ENCODE measurements at places on chromosomes 3 and 15. TPM values are rescaled to one million over a fixed set of nuclear protein-coding genes. Genes with fewer than 3 reads are reported as not detected.

The ARPP21 gene
- total RNA-seq, result 459 TPM

DNA sequence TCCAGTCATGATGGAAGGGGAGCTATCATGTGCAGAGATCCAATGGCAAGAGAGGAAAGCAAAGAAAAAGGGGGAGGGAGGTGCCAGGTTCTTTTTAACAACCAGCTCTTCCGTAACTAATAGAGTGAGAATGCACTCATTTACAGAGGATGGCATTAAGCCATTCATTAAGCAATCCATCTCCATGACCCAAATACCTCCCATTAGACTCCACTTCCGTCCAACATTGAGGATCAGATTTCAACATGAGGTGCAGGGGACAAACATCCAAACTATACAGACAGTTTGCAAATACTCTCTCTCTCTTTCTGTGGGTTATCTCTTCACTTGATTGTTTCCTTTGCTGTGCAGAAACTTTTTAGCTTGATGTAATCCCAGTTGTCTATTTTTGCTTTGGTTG is 21.2 kb downstream of the ZDHHC23 start:
- DNase-seq, result no peak

DNA sequence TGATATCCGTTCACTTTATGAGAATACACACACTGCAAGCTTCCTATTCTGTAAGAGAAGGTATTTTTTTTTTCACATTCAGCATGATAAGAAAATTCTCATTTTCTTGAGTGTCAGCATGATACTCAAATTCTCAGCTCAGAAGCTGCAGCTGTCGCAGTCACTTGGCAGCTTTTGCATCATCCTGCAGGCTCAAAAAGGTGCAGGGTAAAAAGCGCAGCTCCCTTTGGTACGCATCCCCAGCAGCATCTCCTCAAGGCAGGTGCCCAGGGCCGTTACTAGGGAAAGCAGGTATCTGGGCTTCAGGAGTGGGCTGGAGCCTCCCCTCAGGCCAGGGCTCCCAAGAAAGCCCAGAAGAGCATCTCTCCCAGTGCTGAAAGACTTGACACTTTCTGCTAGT is 22.3 kb downstream of the LNP1 start:
- DNase-seq, result no peak

The EXOG gene
- total RNA-seq, result 13.5 TPM

DNA sequence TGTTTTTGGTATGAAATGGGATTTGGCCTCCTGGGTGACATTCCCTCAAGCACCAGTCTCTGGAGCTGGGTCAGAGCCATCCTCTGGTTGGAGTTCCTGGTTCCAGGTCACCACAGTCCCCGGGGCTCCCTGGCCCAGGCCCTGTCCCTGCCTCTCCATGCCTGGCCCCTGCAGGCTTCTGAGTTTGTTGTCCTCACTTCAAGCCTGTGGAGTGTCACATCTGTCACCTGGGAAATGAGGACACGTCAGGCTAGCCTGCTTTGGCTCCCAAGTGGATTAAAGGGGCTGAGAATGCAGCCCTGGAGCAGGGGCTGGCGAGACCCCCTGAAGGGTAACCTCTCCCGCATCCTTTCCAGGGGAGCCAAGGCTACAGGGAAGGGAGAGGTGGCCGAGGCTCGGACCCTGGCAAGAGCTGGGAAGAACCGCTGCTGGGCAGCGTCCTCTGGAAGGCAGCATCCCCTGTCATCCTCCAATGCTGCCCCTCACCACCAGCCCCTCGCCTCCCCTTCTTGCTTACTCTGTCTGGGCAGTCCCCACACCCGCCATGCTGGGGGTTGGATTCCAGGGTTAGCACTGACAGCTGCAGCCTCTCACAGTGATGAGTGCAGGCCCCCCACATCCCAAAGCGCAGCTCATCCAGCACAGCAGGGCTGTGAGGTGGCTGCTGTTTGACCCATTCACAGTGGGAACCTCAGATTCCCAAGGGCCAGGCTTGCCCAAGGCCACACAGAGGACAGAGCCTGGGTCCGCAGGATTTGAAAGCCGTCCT is 75.5 kb upstream of the IQSEC1 start:
- no peak for DNase-seq

- no peak for DNase-seq
Observed at GRCh38 chr3:112623717-112624116, 17.2 kb downstream of the CCDC80 start.

DNA sequence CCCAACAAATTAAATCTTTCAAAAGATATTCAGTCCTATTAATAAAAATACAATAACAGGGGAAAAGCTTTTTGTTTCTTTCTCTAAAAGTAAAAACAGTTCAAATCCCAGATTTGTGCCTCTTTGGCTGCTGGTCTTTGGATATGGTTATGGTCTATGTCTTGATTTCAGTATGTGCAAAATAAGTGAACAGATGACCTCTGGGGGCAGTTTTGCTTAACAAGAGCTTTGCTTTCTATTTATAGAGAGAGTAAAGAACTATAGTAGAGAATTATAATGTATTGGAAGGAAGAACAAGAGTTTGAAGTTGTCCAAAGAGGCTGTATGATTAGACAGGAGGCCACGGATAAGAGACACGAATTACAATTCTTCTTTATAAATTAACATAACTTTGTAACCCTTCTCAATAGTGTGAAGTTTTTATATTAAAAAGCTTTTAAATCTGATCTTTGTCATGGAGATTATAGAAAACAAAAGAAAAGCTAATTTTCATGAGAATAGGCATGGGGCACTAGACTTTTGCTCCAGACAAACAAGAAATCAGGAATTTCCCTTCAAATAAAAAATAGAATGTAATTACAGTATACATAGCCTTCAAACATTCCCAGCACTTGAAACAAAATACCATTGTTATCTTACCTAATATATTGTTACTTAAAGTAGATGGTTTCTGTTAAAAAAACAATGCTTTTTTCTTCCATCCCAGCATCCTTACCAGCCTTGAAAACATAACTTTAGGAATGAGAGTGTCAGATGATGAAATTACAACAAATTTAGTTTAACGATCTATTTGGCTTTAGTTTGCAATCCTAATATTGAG is 432.7 kb upstream of the ARHGEF26 start:
- DNase-seq, result no peak

The PPP1R14D gene
- not detected for total RNA-seq

The LMAN1L gene
- not detected for total RNA-seq

DNA sequence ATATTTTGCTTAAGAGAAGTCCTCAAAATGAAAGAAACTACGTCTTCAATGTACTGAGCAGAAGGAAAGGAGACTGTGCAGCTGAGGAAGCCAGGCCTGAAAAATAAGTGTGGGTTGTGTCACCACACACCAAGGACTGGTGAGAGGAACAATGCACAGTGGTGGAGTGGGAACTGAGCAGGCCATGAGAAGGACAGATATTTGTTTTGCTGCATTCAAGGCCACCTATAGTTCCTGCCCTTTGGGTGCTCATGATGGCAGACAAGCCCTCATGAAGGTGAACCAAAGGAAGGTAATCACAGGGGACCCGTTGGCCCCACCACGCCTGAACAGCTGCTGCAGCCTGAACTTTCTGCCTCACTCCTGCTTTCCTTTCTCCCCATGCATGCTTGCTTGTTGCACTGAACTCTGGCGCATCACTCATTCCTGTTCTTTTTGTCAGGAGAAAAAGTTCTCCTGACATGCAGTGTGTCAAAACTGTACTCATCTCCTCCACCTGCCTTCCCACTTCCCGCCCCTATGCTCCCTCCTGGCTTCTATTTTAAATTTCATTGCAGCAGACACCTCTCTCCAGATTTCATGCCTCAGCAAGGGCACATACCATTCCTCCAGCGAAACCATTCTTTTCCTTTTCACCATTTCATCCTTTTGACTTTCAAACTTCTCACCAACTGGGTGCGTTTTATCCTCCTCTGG is 2.2 kb upstream of the RNF7 start:
- DNase-seq, result no peak

The HESX1 gene
- total RNA-seq, result not detected

The PLSCR5 gene
- under 0.01 TPM for total RNA-seq

- no peak for DNase-seq
Observed at GRCh38 chr3:149437710-149438109, 36.8 kb upstream of the TM4SF4 start.

GRCh38 chr3:129838086-129838485 is 55.4 kb downstream of the TMCC1 start:
- no peak for DNase-seq

DNA sequence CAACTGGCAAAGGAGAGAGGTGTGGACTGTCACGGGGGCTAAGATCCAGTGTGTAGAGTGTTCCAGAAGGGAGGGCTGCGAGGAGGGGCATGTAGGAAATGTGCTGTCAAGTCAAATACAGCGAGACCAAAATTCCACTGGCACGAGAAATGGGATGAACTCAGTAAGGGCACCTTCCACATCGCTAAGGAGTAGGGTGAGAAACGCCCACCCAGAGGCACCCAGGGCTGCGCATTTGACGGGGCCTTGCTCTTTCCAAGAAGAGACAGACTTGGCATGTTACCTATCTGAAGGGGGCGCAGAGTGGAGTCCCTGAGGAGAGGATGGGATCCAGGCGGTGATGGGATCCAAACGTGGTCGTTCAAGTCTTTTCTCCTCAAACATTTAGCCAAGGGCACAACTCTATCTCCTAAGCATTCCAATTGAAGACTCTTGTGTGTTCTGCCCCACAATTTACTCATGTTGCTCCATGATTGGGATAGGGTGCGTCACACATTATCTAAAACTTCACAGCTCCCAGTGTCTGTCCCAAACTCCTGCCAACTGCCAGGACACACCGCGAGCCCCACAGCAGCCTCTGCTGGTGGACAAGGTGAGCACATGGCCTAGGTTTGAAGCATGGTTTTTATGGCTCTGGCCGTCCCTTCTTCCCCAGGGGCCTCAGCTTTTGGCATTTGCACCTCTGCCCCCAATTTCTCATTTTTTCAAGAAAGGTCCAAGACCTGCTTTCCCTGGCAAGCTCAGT is 7.6 kb downstream of the SELENOS start:
- no peak for DNase-seq

- no peak for DNase-seq
Observed at GRCh38 chr3:107629566-107629965, 106.8 kb downstream of the BBX start.

The CCR3 gene
- total RNA-seq, result not detected

- no peak for DNase-seq
Observed at GRCh38 chr3:113783463-113783862, 36.6 kb downstream of the ATP6V1A start.

GRCh38 chr15:69234676-69235075 is 64.0 kb upstream of the PAQR5 start:
- DNase-seq, result no peak

GRCh38 chr3:152472672-152472954 is 203.9 kb downstream of the MBNL1 start:
- no peak for DNase-seq

DNA sequence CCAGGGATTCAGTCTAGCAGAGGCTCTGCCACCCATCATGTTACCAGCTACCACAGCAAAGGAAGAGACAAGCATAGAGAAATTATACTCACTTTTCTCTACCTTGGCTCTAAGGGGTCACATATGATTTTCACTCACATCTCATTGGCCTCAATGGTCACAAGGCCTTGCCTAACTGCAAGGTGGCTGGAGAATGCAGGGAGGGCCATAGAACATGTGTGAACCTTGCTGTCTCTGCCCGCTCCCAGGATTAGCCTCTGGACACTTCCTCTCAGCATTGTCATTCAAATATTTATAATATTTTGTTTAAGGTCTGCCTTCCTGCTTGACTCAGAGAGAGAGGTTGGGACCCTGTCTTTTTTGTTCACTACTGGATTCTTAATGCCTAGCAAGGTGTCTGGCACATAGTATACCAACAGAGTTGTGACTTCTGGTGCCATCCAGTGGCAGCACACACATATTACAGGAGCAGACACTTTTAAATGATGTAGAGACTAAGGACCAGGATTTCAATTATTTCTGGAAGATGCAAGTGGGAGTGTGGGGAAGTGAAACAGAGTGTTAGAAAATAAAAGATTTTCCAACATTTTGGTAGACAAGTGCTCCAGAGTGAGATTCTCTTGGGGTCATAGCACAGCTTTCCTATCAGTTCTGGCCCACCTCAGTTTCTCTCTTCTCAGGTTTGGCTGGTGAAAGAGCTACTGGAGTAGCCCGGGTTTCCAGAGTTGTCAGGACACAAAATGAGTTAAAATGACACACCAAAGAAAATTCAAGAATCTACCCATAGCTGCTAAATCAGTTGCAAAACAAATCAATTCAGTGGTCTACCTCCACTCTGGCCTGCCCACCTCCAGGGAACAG is 119.0 kb upstream of the RASGRP1 start:
- DNase-seq, result peak; percentile 38

The LARP6 gene
- total RNA-seq, result 16.3 TPM

The CIDEC gene
- total RNA-seq, result not detected

The SATB1 gene
- 67.7 TPM for total RNA-seq

GRCh38 chr3:148074946-148075345 is 622.8 kb upstream of the AGTR1 start:
- DNase-seq, result no peak

DNA sequence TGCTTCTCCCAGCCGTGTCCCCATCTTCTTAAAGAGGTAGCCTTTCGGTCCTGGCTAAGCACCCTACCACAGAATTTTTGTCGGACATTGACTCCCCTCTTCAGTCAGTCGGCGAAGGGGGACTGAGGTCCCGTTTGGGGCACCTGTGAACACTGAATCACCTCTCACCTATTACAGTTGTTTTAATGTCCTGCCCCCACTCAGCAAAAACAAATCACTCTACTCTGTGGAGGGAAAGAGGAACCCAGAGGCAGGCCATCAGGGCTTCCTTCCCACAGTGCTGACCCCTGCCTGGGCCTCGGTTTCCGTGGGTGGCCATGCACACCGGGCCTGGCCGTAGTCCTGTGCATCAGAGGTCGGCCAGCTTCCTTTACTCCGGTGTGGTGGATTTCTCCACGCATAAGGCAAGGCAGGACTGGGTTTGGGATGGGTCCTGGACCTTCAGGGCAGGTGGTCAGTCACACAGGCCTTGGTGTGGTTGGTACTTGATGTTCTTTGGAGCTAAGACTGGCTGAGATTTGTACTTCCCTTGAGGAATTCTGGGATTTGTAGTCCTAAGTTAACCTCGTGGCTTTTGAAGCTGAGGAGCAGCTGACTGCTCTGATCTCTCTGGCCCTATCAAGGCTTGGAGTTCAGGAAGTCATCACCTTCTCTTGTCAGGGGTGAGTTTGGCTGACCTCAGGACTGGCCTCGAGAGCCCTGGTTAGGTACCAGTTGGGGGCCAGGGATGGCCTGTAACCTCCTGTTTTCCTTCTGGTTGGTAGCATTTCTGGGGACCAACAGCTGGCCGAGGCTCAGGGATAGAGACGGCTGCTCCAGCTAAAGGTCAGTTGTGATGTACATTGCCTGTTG is 627 bp upstream of the FAM131A start:
- peak; percentile 79 for DNase-seq

- no peak for DNase-seq
Observed at GRCh38 chr3:120275618-120276017, 9.4 kb downstream of the GPR156 start.

DNA sequence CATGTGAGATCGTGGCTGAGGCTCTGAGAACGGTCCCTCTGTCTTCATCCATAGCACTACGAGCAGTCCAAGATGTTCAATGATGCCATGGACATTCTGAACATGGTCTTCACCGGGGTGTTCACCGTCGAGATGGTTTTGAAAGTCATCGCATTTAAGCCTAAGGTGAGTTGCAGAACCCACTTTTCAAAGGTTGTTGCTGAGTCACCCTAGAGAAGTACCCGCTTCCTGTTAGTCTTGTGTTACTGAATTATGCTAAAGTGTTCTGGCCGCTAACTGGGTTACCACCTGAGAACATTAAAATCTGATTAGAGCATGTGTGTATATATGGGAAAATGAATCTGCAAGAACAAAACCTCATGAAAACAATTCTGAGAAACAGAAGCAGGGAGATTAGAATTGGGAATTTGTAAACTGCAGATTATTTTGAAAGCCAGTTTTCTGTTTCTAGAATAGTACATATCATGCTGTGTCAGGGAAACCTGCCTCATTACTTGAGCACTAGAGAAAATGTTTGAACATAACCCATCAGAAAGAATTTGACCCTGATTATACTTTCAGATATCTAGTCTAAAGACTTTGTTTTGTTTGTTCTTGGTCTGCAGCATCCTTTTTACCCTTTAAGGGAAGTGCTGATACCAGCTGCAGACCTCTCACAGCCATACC is 92.6 kb downstream of the CHDH start:
- DNase-seq, result no peak
